ENCODE measurements at places on chromosomes 4 and X. TPM values are rescaled to one million over a fixed set of nuclear protein-coding genes. Genes with fewer than 3 reads are reported as not detected.

AFP gene
- total RNA-seq = 0.83 TPM

SLC4A4 gene
- total RNA-seq = 9.8 TPM

HSFX2 gene
- 0.26 TPM for total RNA-seq

ZRSR2 gene
- 6.6 TPM for total RNA-seq

STK26 gene
- 2.8 TPM for total RNA-seq

PCDH7 gene
- 9.0 TPM for total RNA-seq

LAGE3 gene
- 20.5 TPM for total RNA-seq

KIF4A gene
- 5.6 TPM for total RNA-seq

PNMA3 gene
- 0.26 TPM for total RNA-seq

CAMK2D gene
- 196 TPM for total RNA-seq

NEIL3 gene
- 4.5 TPM for total RNA-seq

CT45A5 gene
- total RNA-seq = not detected

SPANXC gene
- not detected for total RNA-seq

BRS3 gene
- not detected for total RNA-seq

COL4A6 gene
- total RNA-seq = 7.2 TPM

FRMD7 gene
- total RNA-seq = 0.26 TPM

PABPC1L2A gene
- not detected for total RNA-seq

FAM236D gene
- not detected for total RNA-seq

MEPE gene
- total RNA-seq = not detected

PGAM4 gene
- not detected for total RNA-seq

GAGE12J gene
- not detected for total RNA-seq

MGAT4D gene
- total RNA-seq = not detected

SMIM31 gene
- total RNA-seq = not detected

AR gene
- total RNA-seq = 8.0 TPM

CFAP47 gene
- not detected for total RNA-seq

Measured in fibroblast of lung (primary cell).